NCI-H1436 (cell line): ENCODE measurements at places on chromosomes 1 and 21.

DNA sequence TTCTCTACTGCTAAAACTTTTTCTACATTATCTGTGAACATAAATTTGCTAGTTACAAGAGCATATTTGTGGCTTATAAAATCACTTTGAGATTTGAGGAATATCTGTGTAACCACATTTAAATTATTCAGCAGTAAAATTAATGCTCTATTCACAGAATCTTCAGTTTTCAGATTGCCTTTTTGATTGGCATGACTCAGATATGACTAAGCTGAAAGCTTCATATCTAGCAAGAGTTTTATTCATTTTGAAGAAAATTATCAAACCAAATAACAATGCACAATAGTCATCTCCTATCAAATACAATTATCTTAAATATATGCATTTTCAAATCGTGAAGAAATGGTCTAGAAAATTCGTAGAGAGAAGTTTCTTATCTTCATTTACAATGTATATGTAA lies 1498.2 kb upstream of the B3GALT2 start:
- DNase-seq, result no peak

DNA sequence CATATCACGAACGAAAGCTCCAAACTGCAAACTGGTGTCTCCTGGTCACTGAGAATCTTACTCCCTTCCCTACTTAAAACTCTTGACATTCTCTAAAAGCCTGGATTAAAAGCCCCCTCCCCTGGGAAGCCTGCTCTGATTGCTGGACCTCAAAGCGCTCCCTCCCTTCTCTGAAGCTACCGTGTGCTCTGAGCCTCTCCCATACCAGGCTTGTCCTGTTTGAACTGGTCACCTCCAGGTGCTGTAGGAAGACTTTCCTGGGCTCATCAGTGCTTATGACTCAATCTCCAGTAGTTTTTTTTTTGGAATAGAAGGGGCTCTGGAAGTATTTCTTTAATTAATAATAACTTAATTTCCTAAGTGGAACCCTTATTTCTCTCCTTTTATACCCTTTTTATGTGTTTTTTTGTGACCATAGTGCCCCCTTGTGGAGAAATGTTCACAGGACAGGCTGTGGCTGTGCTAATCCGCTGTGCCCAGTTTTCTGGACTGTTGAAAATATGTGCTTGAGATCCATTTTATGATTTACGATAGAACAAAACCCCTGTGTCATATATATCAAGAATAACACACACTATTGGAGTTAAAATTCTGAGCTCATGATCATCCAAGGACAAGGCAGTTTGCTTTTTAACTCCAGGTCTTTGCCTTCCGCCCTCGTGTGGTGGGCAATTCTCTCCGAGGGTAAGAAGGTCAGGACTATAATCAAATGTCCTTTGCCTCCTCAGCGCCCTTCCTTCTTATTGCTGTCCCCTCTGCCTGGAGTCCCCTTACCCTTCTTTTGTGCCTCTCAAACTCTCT lies 16.9 kb downstream of the MTARC1 start:
- DNase-seq, result peak; percentile 14

- peak; percentile 74 for DNase-seq
Observed at GRCh38 chr21:43718872-43719747, at the start of gene PDXK. Gene PDXK, plus strand, starts transcription at chr21:43719129. Its CDS starts 166 bp downstream, at chr21:43719295.

GRCh38 chr1:43937179-43937865 lies 3.7 kb downstream of the ARTN start:
- no peak for DNase-seq

DNA sequence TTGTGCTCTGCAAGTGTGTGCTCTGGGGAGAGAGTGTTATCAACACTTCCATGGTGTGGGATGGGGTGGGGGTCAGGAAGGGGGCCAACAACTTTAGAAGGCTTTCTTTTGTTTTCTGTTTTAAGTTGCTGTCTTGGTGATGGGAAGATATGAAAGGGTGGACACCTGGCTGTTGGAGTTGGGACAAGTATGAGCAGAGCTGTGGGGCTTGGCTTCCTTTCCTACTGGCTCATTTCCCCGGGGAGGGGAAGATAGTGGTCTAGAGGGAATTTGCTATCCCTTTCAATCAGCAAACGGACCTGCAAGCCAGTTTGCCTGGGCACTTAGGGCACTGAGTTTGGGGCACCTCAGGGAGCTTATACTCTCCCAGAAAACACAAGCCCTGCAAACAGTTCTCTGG lies 19.2 kb downstream of the IER5 start:
- no peak for DNase-seq

GRCh38 chr1:209675565-209676154 lies 448 bp downstream of the G0S2 start:
- DNase-seq, result no peak

DNA sequence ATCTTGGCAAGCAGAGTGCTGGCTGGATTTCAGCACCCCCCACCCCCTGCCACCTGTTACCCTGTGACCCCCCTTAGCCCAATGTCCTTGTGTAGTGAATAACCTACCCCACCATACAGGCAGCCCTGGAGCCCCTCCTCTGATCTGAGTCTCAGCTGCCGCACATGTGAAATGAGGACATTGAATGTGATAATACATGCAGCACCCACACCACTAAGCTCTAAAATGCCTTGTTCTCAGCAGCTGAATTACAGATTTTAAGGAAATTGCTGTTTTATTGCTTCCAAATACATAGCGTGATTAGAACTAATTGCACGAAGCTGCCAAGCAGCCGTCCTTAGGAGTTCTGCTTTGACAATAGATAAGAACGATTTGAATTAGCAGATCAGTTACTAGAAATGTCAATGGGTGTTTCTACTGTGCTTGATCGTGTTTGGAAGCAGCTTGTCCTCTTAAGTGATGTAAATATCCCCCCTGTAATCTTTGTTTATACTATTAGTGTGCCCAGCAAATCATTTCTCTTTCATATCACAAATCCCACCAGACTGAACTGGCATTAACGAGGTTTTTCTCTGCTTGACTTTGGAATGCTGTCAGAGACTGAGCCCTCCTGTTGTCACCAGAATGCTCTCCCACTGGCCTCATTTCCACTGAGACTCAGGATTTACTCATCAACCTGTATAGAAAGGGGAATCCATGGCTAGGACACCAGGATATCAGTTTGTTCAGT lies 4.9 kb downstream of the SLAMF8 start:
- peak; percentile 60 for DNase-seq

DNA sequence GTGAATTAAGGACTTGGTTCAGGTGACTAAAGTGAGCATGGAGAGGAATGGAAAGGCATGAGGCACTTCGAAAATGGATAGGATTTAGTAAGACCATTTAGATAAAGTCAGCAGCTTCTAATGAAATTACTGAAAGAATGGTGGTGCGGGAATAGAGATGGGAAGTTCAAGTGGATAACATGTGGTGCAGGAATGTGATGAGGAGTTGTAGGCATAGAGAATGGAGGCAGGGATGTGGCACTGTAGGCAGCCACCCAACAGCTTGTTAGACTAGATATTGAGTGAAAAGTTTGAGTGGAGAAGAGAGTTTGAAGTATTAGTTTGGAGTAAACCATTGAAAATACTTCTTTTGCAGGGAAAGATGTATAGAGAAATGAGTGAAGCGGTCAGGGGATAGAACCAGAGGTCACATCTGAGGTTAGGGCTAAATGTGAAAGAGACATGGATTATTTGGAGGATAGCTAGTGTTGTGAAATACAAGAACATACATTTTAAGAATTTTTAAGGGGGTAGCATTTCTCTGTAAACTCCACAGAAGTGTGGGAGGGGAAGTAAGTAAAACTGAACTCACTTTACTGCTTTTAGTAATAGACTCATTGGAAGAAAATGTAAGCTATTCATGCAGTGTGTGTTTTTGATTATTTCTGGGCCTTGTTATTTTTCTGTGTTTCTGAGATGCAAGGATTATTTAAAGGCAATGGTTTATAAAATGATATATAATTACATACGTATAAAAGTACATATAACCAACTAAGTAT lies 46.2 kb downstream of the DYRK1A start:
- DNase-seq, result no peak

DNA sequence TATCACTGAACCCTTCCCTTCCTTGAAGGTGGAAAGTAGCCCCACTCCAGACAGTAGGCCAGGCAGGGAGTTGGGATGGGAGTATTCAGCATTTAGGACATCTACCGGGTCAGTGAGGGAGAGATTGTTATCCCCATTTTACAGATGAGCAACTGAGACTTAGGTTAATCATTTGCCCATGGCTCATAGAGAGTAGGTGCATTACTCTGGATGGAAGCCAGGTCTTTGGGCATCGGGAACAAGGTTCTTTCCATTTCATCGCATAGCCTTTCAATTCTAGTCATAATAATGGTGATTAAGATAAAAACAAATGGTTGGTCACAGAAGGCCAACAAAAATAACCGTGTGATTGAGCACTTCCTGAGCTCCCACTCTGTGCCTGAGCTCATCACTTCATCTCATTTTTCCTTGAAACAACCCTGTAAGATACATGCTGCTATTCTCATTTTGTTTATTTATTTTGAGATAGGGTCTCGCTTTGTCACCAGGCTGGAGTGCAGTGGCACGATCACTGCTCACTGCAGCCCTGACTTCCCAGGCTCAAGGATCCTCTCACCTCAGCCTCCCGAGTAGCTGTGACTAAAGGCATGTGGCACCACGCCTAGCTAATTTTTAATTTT lies 64.8 kb downstream of the NAV1 start:
- no peak for DNase-seq

GRCh38 chr1:219812491-219813203 lies 115.7 kb downstream of the SLC30A10 start:
- DNase-seq, result peak; percentile 84

DNA sequence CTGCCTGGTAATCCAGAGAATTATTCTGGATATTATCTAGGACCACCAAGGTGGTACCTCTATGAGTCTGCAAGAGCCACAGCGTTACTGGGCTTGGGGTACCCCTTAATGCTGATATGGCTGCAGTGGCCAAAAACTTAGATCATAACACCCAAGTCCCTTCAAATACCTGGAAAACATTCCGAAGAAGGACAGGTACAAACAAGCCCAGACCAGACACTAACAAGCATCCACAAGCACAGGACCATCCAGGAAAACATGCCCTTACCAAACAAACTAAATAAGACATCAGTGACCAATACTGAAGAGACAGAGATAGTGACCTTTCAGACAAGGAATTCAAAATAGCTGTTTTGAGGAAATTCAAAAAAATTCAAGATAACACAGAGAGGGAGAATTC lies 2.9 kb downstream of the C1orf105 start:
- no peak for DNase-seq

- DNase-seq, result no peak
Observed at GRCh38 chr21:16179773-16180172, 450.0 kb downstream of the USP25 start.

GRCh38 chr1:112044745-112045144 lies 55.3 kb upstream of the KCND3 start:
- no peak for DNase-seq

DNA sequence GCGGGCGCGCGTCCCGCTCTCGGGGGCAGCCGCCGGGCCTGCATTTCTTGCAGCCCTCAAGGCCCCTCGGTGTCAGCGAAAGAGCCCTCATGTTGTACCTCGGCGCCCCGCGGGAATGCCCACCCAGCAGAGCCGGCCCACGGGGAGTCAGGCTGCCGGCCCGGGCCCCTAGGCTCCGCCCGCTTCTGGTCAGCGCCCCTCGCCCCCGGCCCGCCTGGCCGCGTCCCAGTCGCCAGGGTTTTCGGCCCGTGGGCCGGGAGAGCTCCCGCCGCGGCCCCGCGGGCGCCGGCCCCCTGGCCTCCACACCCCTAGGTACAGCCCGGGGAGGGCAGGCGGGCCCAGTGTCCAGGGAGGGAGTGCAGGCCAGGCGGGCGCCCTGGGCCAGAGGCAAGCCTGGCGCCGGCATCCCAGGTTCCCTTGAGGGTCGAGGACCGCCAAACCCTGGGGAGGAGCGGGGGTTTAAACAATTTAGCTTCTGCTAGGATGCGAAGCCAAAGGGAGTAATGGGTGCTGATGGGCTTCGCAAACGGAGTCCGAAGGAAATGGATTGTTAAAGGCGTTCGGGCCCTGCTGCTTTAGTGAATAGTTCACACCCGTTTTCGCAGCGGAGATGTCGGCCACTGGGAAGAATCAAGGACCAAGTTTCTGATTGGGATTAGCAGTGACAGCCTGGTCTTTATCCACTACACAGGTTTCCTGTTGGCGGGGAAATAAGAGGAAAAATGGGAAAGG lies 486 bp upstream of the KCNA3 start:
- no peak for DNase-seq

DNA sequence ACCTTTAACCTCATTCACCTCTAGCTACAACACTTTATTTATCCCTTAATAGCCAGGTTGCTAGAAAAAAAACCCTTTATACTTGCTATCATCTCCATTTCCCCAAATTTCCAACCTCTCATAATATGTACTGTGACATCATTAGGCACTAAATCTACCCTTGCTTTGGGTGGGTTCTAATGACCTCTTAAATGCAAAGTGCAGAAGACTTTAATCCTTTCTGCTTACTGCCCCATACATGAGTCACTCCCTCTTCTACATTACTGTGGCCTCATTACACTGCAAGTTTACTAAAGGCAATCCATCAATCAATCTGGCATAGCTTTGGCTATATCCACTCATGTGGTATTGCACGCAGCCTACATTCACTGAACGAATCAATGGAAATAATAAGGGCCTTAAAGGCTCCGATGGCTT lies 353.3 kb downstream of the SMYD3 start:
- no peak for DNase-seq

GRCh38 chr1:233364695-233365539 lies 37.4 kb downstream of the MAP3K21 start:
- peak; percentile 19 for DNase-seq

GRCh38 chr1:116352349-116352813 lies 20.7 kb upstream of the ATP1A1 start:
- no peak for DNase-seq

DNA sequence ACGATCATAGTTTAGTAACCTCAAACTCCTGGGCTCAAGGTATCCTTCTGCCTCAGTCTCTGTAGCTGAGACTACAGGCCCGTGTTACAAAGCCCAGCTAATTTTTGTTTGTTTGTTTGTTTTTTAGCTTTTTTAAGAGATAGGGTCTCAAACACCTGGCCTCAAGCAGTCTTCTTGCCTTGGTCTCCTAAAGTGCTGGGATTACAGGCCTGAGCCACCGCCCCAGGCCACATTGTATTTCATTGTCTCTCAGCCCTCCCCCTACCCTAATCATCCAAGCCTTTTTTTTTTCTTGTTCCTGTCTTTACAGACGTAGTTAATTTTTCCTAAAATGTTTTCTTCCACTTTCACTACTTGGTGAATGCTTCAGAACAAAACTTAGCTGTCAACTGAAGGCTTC lies 5.4 kb downstream of the CDC7 start:
- DNase-seq, result no peak

DNA sequence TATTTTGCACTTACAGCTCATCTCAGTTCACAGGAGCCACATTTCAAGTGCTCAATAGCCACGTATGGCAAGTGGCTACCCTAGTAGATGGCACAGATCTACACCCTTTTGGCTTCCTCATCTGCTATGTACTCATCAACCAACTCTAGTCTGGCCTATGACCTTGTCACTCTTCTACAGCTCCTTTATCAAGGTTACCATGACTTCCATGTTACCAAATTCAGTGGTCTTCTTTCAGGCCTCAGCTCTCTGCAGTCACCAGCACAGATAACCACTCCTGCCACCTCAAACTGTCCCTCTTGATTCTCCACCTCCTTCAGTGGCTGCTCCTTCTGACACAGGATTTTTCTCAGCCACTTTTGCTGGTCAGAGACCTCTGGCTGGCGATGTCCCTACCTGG lies 11.7 kb upstream of the USP48 start:
- DNase-seq, result no peak

- no peak for DNase-seq
Observed at GRCh38 chr1:89170170-89171066, 5.4 kb downstream of the GBP7 start.
